CD14-positive monocyte (primary cell): ENCODE measurements at places on chromosomes 16 and 17.

- no peak for DNase-seq
Measured at GRCh38 chr16:15792563-15792971, 64.3 kb downstream of the MYH11 start.

- DNase-seq: no peak
Measured at GRCh38 chr16:15043344-15043743, 12.5 kb downstream of the NTAN1 start.

- DNase-seq: no peak
Measured at GRCh38 chr16:4825196-4825595, 21.9 kb downstream of the GLYR1 start.

DNA sequence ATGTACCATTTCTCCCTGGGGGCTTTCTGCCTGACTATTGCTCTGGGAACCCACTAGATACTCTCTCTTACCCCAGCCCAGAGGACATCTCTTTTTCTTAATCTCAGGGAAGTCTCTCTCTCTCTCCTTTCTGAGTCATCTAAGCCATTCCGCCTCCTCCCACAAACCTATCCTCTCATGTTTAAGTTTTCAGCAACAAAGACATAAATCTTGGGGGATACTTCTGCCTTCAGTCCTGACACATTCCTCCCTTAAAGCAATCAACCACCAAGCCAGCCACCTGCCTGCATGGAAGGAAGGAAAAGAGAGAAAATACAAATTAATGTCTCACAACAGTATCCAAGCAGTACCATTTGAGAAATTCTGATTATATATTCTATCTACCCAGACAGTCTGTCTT lies 128.8 kb downstream of the HS3ST2 start:
- DNase-seq: no peak

GRCh38 chr17:48184721-48185120 lies 77.2 kb downstream of the SNX11 start:
- DNase-seq: no peak

GRCh38 chr17:17835415-17836249 lies 1.2 kb downstream of the SREBF1 start:
- no peak for DNase-seq

GRCh38 chr16:89952049-89952448 lies 3.5 kb downstream of the DEF8 start:
- DNase-seq: no peak

DNA sequence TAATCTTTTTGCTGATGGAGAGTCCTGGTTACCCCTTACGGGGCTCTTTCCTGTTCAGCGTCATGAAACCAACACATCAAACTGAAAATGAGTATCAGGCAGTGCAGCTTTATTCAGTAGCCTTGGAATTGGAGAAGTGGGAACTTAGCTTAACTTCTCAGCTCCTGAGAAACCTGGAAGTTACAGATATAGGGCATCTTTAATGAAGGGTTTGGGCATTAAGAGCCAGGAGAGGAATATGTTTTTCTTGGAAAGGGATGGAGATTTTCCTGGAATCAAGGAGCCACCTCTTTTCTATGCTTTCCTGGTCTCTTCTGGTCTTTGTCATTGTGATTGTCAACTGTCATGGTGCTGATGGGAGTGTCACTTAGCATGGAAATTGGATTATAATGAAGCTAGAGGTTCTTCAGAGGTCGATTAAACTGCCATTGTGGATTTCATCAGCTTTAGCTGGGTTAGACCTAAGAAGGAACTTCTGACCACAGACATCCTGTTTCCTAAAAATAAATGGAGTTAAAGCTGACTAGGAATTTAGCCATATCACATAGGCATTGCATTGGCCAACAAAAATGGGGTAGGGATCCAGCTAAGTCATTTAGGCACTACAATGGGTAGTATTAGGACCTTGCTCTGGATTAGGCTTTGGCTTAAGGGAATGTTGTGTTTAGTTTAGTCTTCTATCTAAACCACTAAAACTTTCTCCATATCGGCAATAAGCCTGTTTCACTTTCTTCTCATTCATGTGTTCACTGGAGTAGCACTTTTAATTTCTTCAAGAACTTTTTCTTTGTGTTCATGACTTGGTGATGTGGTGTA lies 186.4 kb downstream of the BCAS3 start:
- DNase-seq: no peak
